Epithelial cell of esophagus (primary cell): ENCODE measurements at places on chromosomes 13 and 19.

GRCh38 chr13:113972451-113973217 is 1.2 kb downstream of the C13orf46 start:
- DNase-seq: no peak

DNA sequence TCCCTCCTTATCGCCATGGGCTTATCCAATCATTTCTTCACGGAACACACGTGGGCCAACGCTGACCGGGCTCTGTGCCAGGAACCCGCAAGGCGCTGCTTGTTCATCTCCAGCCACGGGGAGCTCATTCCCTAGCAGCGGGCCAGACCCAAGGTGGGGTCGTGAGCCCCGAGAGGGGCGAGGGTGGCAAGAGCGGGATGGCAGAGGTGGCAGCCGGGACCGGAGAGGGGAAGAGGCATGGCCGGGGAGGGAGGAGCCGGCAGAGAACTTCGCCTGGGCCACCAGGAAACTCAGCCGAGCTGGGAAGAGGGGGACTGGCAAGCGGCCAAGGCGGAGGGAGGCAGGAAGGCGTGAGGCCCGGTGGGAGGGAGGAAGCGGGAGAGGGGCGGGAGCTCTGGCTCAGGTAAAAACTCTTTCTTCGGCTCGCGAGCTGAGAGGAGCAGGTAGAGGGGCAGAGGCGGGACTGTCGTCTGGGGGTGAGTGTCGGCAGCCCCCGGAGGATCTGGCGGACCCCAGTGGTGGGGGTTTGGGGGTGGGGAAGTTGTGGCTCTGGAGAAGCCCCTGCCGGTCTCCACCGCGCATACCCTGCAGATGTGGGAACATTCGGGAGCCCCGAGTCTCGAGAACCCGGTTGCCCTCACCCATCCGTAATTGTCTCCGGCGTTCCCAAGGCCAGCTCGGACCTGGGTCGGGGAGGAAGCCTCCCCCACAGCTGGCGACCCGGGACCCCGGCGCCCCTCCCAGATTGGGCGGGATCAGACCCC is at the start of gene B3GNT3:
TSS of gene B3GNT3 (plus strand) at position 408 of the 764 bp plus-strand sequence. CDS start 12,670 bp downstream, outside the sequence.
- DNase-seq: peak; percentile 70

DNA sequence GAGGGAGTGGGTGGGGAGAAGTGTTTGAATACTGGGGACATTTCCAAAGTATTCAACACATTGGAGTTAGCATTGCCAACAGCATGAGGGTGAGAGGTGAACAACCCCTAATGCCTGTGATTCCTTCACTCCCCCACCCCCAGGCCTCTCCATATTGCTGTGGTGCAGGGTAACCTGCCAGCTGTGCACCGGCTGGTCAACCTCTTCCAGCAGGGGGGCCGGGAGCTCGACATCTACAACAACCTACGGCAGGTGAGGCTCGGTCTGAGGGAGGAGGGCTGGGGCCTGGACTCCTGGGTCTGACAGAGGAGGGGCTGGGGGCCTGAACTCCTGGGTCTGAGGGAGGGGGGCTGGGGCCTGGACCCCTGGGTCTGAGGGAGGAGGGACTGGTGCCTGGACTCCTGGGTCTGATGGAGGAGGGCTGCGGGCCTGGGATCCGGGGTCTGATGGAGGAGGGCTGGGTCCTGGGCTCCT is 7.6 kb downstream of the BCL3 start:
- no peak for DNase-seq

- no peak for DNase-seq
Observed at GRCh38 chr19:51822946-51823345, 28.0 kb downstream of the FPR3 start.

- peak; percentile 53 for DNase-seq
Observed at GRCh38 chr19:9431475-9431874, 3.9 kb downstream of the ZNF266 start.

DNA sequence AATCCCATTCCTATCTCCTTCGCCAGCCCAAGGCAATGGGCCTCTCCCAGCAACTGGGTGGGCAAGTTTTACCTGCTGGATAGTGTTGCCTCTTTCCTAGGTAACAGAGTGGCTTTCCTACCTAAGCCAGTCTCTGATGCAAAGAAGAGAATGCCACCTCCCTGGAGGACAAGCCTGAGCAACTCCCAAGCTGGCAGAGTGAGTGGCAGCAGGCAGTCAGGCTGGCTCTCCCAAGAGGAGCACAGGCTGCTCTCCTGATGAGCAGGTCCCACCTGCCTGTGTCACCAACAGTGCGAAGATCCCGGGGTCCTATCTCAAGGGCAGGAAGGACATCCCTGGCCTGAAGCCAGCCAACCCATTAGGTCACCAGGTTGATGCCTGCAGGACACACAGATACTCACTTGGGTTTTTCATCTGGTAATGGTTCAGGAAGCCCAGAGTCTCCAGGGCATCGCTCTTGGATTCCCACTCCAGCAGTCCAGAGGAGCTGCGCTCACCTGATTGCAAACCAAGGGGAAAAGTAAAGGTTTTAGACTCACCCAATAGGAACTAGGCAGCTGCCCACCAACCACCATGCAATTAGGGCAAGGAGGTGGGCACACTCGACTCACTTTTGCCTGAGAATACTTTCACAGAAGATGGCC is 5.5 kb upstream of the ECH1 start:
- DNase-seq: peak; percentile 87

GRCh38 chr19:55254625-55254977 is 4.2 kb downstream of the PPP6R1 start:
- no peak for DNase-seq

- peak; percentile 81 for DNase-seq
Observed at GRCh38 chr19:33064792-33065550, at the start of gene RHPN2. Gene RHPN2 (minus strand): TSS chr19:33064888. CDS start chr19:33064852, 36 bp downstream.

- DNase-seq: peak; percentile 66
Observed at GRCh38 chr13:52751196-52751595, 11.6 kb upstream of the CNMD start.

DNA sequence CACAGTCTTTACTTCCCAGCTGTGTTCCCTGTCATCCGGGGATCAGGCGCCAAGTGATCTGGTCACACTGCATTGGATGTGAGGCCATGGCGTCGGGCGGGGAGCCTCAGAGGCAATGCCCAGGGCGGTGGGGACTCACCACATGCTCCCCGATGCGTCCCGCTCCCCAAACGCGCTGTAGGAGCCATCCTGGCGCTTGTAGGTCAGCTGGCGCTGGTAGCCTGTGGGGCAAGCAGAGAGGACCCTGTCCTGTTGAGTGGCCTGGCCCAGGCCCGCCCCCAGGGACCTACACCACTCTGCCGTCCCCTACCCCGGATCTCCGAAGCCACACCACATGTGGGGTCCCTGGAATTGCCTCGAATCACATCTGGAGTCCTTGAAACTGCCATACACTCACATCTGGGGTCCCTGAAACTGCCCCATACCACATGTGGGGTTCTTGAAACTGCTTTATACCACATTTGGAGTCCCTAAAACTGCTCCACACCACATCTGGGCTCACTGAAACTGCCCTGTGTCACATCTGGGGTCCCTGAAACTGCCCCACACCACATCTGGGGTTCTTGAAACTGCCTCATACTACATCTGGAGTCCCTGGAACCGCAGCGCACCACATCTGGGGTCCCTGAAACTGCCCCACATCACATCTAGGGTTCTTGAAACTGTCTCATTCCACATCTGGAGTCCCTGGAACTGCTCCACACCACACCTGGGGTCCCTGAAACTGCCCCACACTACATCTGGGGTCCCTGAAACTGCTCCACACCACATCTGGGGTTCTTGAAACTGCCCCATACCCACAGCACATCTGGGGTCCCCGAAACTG is 33.2 kb downstream of the F2RL3 start:
- DNase-seq: no peak

GRCh38 chr13:23630349-23631093 is 60.3 kb downstream of the TNFRSF19 start:
- no peak for DNase-seq

- no peak for DNase-seq
Observed at GRCh38 chr13:70893832-70894231, 785.6 kb upstream of the KLHL1 start.

DNA sequence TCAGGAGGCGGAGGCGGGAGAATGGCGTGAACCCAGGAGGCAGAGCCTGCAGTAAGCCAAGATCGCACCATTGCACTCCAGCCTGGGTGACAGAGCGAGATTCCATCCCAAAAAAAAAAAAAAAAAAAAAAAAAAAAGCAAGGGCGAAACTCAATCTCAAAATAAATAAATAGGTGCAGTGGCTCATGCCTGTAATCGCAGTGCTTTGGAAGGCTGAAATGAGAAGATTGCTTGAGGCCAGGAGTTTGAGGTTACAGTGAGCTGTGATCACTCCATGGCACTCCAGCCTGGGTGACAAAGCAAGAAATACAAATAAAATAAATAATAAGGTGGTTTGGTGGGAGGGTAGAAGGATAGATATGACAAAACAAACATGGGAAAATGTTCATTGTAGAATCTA is 39.0 kb upstream of the CYP2S1 start:
- no peak for DNase-seq

DNA sequence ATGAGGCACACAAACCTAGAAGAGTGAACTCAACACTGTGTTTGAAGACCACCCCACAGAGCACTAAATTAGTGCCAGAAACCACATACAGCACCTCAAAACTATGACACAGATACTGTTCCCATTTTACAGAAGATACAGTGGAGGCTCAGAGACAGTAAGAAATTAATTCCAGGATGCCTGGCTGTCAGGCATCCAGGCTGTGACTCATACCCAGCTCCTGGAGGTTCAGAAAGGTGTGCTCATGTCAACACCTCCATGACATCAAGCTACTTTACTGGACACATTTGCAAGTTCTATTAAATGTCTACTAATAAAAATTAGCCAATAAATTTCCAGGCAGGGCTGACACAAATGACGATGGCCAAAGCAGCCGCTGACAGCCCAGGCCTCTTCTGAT is 176.3 kb downstream of the ABCC4 start:
- peak; percentile 42 for DNase-seq

DNA sequence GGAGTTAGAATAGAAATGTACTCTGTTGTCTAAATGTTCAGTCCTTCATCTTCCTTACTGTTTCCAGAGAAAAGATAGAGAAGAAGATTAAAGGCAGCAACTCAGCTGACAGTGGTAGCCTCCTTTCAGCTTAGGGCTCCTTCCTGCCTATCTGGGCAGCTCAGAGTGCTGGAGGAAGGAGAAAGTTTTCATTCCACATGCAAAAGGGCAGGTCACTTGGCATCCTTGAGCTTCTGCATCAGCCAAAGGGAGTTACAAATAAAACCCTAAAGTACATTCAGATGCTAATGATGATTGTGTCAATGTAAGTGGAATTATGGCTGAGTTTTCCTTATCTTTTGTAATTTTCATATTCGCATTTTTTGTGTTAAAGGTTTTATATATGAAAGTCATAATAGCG is 58.9 kb downstream of the ESD start:
- DNase-seq: no peak

- DNase-seq: no peak
Observed at GRCh38 chr19:56827708-56828107, 12.8 kb downstream of the PEG3 start.

DNA sequence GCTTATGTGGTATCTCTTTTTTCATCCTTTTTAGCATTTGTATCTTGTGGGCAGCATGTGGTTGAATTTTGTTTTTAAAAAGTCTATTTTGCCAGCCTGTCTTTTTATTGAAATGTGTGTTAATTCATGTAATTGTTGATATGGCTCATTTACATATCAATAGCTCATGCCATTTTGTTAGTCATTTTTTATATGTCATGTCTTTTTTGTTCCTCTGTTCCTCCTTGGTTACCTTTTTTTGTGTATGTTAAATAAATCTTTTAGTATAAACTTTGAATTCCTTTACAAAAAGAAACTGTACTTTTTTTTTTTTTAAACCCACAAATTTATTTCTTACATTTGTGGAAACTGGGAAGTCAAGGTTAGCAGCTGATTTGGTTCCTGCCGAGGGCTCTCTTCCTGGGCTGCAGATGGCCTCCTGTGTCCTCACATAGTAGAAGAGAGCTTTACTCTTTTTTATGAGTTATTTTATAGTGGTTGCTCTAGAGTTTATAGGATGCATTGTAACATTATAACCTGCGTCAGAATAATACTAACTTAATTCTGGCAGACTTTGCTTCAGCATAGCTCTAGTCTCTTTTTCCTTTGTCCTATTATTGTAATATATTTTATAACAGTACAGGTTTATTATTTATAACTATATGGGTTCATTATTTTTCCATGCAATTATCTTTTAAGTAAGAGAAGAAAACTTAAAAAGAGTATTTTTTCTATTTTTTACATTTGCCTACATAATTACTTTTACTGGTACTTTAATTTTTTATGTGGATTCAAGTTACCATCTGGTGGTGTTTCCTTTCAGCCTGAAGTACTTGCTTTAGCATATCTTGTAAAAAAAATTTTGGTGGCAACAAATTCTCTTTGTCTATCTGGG is 86.3 kb downstream of the URI1 start:
- no peak for DNase-seq

- DNase-seq: peak; percentile 19
Observed at GRCh38 chr13:92355213-92355612, 871.4 kb upstream of the GPC6 start.

DNA sequence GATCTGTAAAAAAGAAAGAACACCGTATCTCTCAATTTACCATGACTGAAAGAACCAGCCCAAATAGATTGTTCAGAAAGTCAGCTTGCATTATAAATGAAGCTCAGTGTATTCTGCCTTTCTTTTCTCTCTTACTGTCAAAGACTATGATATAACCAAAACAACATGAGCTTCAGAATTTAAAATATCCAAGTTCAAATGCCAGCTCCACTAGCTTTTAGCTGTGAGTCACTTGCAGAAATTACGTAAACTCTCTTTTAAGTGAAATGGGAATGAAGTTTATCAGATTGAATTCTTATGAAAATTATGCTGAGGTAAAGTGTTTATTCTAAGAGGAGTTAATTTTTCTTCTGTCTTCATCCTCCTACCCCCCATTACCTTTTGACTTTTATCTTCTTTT is 20.0 kb upstream of the POSTN start:
- peak; percentile 24 for DNase-seq

DNA sequence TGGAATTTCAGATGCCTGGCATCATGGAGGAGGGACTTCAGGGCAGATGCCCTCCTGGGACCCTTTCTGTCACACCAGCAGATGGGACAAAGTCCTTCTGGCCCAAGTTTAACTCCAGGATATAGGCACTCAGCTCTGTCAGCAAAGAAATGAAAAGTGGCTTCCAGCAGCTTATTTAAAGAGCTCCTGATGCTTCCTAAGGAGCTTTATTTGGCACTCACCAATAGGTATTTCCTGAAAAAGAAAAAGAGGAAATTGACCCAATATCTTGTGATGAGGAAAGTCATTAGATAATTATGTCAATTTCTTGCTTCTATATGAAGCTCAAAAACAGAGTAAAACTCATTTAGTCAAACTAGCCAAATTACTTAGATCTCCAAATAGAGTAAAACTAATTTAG is 224.6 kb downstream of the RAP2A start:
- no peak for DNase-seq

GRCh38 chr19:21947775-21948174 is 63.0 kb downstream of the ZNF208 start:
- DNase-seq: peak; percentile 19
